ENCODE measurements at places on chromosomes 7 and 10.

DNA sequence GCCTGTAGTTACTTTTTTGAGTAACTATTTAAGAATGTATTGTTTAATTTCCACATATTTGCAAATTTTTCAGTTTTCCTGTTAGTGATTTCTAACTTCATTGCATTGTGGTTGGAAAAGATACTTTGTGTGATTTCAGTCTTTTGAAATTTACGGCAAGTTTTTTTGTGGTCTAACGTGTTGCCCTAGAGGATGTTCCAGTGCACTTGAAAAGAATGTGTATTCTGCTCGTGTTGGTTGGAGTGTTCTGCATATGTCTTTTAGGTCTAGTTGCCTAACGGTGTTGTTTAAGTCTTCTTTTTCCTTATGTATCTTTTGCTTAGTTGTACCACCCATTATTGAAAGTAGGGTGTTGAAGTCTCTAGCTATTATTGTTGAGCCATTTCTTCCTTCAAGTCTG, 59.7 kb downstream of the LCOR start:
- DNase-seq: no peak

DNA sequence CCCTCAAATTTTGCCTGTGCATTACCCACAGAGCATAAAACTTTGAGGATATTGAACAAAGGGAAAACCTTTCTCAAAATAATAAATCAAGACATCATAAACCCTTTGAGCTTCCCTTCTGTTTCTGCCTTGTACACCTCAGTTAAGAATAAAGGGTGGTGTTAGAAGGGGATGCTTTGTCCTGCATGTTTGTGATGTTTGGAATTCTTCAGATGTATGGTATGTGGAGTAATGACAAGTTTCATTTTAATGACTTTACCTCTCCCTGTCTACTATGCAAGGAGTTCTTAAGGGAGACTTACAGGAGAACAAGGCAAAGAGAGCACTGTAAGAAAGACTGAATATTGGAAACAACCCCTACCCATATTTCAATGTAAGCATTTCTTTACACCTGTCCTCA, 99.2 kb downstream of the HECW1 start:
- DNase-seq: no peak

DNA sequence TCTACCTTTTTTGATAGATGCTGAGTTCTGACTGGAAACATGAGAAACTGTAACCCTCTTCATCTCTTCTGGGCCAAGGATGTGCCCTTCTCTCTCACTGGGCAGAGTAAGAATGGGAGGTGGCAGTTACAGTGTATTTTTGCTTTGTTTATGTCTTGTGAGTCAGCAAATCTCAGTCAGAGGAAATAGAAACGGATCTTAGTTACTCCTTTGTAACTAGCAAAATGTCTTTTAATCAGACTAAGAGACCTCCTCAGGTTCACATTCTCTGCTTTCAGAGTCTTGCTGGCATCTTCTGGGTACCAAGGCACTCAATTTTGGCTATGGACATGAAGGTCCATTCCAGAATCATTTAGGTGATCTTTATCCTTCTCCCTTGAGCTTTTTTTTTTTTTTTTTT, 70.9 kb downstream of the HHEX start:
- no peak for DNase-seq

- DNase-seq: no peak
These were observed 3.8 kb downstream of the NFE2L3 start for GRCh38 chr7:26155531-26156375.

DNA sequence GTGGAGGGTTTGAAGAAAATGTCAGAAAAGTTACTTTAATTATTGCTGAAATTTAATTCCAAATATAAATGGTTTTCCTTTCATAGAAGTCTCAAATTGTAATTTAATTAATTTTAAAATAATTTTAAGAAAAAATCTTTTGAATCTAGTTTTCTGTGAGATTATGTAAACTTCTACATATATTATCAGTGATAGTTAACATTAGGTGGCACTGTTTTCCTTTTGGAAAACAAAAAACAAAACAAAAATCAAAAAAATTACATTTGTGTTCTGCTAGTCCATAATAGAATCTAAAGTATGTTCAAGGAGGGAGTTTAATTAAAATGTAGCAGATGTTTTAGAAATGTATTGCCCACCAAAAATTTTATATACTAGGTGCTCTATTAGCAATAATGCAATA, 1456.7 kb downstream of the REEP3 start:
- DNase-seq: no peak

Measured in hypothalamus (tissue), 51 donors.